Stimulated activated naive CD8-positive, alpha-beta T cell treated with anti-CD3 and anti-CD28 coated beads, Interleukin-15, amount 100 ng/mL, for 72 hours (primary cell): ENCODE measurements at places on chromosomes 2 and 18.
A peak's percentile ranks its signal among the peaks of the same experiment; 100 is the strongest.

DNA sequence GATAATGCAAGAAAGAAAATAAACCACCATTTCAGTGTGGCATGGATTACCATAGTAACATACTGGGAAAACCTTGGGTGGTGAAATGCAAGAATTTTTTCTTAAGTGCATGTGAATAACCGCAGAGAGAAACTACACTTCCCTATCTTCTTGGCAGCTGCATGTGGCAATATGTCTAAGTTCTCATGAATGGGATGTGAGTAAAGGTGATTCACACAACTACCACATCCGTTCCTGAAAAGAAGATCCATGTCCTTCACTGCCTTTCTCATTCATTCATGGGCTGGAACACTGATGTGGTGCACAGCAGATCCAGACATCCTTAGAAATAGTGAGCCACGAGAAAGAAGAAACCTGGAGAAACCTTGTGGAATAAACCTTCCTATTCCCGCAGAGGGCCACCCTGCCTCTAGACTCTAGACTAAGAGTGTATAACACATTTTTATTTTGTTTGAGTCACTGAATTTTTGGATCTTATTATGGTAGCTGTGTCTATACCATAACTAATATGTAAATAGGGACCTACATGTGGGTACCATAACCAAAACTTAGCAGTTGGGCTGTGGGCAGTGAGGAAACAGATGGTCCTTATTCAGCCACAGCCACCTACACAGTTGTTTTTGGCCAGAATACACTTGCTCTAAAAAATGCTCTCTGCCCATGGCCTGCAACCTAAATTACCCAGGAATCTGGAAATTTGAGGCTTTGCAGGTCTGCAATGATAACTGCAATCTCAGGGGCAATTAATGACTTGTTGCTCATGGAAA, 573.3 kb downstream of the LRP1B start:
- no peak for DNase-seq

DNA sequence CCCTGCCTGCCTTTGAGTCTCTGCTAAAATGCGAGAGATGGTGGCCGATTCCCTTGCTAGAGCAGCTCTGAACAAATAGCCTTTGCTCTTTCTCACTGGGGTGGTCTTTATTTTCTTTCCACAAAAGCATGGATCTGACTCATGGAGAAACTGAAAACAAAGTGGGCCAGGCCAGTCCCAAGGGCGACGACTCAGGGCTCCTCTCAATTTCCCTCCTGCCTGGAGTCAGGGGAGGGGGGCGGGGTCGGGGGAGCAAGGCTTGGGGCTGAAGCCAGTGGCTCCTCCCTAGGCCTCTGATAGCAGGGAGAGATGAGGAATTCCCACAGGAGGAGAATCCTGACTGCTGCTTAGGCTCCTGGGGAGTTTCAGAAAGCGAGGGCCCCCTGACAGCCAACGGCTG, 17.1 kb upstream of the IL1R2 start:
- no peak for DNase-seq

- DNase-seq, result no peak
Observed at GRCh38 chr2:126912201-126912600, 13.5 kb downstream of the TEX51 start.

- DNase-seq, result no peak
Observed at GRCh38 chr18:13613591-13614501, 112.5 kb downstream of the FAM210A start.

- DNase-seq, result no peak
Observed at GRCh38 chr2:15159751-15160177, 401.4 kb downstream of the NBAS start.

GRCh38 chr2:16665748-16666448, at the start of gene CYRIA:
TSS of gene CYRIA (minus strand) at chr2:16665834. CDS start at chr2:16588119, 77,715 bp downstream.
- DNase-seq, result peak; percentile 39
